Fibroblast of pulmonary artery (primary cell): ENCODE measurements at places on chromosomes 12 and 14.

DNA sequence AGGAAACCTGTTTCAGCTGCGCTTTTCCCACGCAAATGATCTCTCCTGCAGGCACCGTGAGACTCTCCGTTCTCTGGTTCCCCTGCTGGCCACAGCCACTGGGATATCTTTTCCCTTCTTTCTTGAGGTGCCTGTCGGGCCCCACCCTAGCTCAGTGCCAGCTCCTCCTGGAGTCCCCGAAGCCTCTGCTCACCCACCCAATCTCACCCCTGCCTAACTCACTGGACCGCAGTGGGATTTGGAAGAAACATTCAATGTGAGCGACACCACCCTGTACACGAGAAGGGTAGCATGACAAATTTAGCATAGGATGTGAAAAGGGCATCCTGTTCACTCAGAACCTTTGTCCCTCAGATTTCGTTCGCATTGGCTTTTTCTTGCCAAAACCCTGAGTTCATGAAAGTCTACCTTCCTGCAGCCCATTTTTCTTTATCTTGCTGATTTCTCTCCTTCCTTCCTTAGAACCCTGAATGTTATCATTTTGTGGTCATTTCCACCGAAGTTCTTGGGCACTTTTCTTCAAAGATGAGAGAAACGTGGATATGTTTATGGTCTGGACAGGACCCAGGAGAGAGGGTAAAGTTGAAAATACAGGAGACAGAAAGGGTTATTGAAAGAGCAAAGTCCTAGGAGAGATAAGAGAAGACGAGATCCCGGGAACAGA is 63.6 kb upstream of the ELK3 start:
- no peak for DNase-seq

DNA sequence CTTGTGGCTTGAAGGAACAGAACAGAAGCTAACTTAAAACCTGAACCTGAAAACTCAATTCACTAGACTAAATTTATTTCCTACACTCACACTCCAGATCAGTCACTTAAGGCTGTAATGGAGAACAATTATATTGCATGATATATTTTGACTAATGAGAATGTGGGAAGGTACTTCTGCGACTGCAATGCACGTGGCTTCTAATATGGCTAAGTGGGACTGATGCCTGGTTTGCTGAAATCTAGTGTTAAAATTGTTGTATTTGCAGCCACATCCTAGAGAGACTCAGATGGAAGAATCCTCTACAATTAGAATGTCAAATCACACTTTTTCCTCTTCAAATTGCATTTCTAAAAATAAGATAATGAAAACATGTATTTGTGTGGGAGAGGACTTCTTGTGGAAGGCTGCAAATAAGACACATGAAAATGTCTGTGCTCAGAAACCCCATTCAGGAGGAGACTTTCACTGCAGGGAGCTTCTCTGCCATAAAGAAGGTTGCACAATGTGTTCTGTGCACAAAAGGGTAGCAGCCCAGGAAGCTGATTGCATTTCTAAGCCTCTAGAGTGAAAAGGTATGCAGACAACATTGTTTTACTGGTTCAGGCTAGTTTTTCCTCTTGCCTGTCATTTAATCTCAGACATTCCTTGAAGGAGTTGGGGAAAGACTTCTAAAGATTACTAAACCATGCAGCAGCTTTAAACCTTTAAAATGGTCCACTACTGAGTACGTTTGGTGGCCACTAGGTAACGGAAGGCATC is 224.3 kb downstream of the NEDD1 start:
- peak; percentile 2 for DNase-seq

- peak; percentile 24 for DNase-seq
These were observed 858.1 kb downstream of the NRXN3 start for GRCh38 chr14:79028281-79028680.

- DNase-seq: peak; percentile 48
These were observed 60.8 kb downstream of the FLRT2 start for GRCh38 chr14:85590784-85591183.
